ENCODE measurements at places on chromosomes 11 and 22. TPM values are rescaled to one million over a fixed set of nuclear protein-coding genes. Genes with fewer than 3 reads are reported as not detected.

The OR10W1 gene
- not detected for total RNA-seq

The WBP2NL gene
- not detected for total RNA-seq

The KCTD14 gene
- total RNA-seq, result 2.2 TPM

The IGLL1 gene
- not detected for total RNA-seq

The TMEM151A gene
- total RNA-seq, result 3.2 TPM

The ZC3H7B gene
- 27.8 TPM for total RNA-seq

The ILK gene
- total RNA-seq, result 124 TPM

The APOC3 gene
- total RNA-seq, result not detected
